Fibroblast of skin of right biceps (primary cell): ENCODE measurements at places on chromosomes 7 and 10.
A peak's percentile ranks its signal among the peaks of the same experiment; 100 is the strongest.

DNA sequence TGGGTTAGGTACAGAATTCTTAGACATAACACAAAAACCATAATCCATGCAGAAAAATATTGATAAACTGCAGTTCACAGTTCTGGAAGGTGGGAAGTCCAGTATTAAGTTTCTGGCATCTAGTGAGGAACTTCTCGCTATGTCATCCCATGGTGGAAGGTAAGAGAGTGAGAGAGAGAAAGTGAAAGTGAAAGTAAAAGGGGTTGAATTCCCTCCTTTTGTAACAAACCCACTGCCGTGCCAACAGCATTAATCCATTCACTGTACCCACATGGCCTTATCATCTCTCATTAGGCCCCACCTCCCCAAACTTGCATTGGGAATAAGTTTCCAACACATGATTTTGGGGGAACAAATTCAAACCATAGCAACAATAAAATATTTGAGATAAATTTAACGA lies 17.1 kb downstream of the ZNF485 start:
- peak; percentile 8 for DNase-seq

DNA sequence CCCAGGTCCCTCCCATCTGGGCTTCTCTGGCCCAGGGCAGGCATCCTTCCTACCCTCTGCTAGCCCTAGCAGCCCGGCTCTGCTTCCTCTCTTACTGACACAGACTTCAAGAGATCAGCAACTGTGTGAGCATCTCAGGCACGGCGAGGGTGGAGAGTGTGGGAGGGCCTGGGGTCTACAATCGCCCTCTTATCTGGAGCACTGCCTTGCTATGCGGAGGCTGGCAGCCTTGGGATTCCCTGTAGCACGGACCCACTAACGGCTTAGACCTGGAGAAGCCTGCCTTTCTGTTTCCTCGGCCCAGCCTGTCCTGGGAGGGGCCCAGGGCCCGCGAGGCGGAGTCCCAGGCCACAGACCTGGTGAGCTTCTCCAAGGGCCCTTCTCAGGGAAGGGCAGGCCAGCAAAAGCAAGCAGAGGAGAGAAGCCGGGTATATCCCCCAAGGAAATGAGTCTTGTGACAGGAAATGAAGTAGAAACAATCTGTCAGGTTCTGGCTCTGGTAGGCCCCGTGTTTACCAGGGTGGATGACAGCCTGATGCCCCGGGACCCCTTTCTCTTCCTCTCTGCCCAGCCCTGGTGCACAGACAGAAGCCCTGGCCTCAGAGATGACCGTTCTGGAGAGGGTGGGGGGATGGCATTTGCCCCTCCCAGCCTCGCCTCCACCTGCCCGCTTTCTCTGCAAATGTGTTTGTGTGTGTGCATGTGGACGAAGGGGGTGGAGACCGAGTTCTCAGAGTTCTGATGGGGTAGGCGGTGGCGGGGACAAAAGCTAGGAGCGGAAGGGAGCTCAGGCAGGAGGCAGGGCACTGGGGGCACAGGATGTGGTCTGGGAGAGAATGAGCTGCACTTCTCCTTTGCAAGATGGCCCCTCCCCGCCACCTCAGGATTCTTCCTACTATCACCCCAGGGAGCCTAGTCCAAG lies 2.5 kb downstream of the LRCH4 start:
- no peak for DNase-seq

DNA sequence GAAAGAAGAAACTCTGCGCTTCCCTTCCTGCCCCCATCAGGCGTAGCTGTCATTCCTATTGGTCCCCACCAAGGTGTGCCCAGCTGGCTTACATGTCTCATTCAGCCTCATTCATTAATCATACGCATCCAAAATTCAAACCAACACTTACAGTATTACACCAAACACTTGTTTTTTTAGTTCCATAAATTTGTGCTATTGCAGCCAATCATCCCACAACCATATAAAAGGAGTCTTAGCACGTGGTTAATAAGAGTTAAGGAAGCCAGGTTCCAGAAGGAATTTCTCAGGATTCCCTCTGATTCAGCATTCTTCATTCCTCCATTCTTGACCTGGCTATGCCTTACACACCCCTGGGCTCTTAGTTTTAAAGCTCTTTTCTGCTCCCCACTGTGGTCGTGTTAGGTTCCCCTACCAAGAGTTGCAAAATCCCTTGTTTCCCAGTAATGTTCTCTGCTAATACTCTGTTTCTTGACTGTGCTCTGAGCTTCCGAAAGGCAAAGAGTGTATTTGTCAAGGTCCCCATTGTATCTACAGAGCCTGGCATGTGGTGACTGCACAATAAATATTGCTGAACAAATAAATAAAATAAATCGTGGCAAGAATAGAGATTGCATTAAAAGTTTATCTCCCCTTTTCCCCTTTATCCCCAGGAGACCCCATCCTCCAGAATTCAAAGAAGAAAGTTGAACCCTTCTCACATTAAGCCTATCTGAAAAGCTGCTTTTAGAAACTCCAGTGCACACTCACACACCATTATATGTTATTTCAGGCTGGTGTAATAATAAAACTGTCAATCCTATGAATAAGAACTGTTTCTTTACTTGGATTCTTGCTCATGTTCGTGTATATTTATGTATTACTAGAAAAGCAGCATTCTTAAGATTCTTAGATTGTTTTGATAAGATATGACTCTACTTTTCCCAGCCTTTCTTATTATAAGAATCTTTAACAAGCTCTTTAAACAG lies 514.4 kb downstream of the INHBA start:
- DNase-seq: peak; percentile 89

DNA sequence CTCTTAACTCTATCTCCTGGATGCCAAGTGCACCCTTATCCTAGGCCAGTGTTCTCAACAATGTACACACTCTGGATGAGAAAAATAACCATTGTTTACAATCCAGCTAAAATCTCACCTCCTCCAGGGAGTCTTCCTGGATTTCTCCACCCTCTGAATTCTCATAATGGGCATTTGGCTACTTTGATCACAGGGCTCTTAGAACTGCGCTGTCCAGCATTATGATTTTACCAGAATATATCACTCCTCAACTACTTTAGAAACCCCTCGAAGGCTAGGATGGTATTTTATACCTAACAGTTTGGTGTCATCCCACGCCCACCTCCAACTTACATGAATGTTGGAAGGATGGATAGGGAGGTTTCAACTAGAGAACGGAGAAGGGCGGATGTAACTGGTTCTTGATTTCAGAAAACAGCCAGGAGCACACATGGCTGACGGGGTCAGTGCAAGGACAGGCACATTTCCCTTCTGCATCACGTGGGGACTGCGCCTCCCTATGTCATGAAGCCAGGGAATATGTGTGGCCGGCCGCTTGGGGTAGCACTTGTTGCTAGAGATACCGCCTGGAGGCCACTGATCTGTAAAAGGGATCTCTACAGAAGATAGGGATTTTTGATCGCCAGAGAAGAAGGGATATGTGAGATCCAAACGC lies 1.2 kb upstream of the ATP6V0E2 start:
- DNase-seq: peak; percentile 85

GRCh38 chr10:58326967-58327381 lies 7.8 kb upstream of the UBE2D1 start:
- DNase-seq: peak; percentile 69

DNA sequence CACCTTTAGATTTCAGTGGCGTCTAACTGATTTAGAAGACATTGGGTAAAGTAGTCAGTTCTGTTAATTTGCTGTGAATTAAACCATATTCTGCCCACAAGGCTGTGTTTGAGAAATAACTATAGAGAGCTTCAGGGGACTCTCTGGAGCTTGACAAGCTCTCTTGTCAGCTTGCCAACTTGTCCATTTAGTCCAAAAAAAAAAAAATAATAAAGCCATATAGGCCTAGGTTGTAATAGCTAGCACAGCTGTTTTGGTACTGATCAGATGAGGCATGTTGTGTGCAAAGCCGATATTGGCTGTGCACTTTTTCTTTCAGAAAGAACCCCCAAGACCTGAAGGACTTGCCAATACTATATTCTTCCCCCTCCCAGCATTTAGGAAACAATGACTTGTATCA lies 20.2 kb upstream of the ZNF282 start:
- DNase-seq: no peak

DNA sequence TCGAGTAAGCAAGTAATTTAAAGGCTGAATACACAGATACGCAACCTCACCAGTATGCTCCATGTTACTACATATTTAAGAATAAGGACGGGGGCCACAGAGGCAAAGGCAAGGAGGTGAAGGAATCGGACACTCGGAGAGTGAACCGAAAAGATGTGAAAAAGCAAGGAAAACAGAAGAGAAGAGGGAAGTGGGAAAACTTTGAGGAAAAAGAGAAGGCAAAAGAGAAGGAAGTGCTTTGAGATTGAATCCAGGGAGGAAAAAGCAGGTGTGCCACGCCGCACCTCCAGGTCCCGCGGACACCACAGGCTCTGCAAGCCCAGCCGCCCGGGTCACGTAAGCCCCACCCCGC lies 367 bp upstream of the AVL9 start:
- no peak for DNase-seq

DNA sequence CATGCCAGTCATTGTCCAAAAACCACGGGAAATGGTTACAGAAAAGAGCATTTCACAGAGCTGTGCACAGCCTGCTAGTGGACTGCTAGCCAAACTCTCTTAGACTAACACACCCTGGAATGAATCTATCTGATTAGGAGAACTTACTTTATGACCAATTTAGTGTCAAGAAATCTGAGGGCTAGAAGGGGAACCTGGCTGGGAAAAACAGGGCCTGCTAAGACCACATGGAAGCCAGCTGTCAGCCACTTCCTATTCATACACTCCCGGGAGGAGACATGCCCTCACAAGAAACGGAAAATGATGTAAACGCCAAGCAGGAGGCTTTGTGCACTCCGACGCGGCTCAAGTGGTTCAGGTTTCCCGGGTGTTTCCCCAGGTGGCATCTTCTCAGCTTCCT lies 54.8 kb downstream of the MPP7 start:
- peak; percentile 41 for DNase-seq
